ENCODE measurements at places on chromosomes 11 and 22.

DNA sequence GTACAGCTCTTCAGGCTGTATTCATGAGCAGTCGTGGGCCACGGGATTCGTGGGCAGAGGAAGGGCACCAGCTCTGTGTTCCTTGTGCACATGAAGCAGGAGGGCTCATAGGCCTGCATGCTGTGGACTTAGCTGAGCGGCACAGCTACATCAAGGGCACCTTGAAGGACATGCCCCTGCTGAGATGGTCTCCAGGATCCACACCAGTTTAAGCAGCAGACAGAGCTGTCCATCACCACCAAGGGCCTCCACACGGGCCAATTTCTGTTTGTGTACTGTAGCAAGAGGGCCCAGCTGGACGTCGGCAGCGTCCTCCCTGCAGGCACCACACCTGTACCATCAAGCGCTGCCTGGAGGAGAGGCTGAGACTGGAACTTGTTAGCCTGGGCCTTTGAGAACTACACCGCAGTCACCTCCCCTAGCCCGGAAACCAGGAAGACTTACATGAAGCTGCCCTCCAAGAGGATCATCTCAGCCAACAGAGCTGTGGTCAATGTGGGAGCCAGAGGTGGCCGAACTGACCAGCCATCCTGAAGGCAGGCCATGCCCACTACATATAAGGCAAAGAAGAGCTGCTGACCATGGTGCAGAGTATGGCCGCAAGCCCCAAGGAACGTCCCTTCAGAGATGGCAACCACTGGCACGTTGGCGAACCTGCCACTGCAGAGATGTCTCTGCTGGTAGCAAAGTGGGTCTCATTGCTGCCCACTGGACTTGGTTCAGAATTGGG is 32.7 kb upstream of the GNB1L start:
- DNase-seq: no peak

GRCh38 chr11:29282088-29282487 is 734.7 kb downstream of the KCNA4 start:
- peak; percentile 61 for DNase-seq

DNA sequence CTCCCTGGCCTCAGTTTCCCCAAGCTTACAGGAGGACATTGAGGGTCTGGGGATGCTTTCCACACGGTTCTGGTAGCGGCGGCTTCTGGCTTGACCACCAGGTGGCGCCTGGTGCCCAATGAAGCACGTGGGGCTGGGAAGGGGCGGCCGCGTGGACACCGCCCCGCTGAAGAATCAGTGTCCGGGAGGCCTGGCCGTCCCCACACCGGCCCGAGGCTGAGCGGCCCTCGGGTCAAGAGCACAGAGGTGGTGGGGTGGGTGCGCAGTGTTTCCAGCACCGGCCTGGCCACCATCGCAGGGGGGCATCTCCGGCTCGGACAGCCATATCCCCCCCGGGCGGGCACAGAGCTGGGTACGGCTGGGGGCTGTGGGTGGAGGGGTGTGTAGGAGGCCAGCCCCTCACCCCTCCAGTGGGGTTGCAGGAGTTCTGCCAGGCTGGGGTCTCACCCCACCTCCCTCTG is 27.8 kb upstream of the PPARA start:
- DNase-seq: no peak

GRCh38 chr11:390175-390574 is 3.8 kb upstream of the PKP3 start:
- no peak for DNase-seq

DNA sequence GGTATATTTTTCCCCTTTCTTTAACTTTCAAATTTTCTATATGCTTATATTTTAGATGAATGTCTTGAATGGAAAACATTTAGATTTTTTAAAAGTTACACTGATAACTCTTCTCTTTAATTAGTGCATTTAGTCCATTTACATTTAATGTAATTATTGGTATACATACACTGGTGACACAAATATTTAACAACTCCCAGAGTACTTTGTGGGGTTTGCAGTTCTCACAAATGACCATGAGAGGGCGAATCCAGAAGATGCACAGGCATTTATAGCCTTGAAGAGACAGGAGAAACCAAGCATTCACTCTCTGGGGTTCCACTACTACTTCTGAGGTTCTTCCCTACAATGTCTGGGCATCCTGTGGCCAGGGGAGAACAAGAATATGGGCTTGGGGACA is 125.1 kb downstream of the TIMP3 start:
- no peak for DNase-seq

Measured in SW 1271 (cell line).